ENCODE measurements at places on chromosomes 2 and 18.

GRCh38 chr18:6683112-6683876 is 46.2 kb upstream of the ARHGAP28 start:
- no peak for DNase-seq

- no peak for DNase-seq
These were observed 17.6 kb upstream of the CASP8 start for GRCh38 chr2:201242571-201243277.

DNA sequence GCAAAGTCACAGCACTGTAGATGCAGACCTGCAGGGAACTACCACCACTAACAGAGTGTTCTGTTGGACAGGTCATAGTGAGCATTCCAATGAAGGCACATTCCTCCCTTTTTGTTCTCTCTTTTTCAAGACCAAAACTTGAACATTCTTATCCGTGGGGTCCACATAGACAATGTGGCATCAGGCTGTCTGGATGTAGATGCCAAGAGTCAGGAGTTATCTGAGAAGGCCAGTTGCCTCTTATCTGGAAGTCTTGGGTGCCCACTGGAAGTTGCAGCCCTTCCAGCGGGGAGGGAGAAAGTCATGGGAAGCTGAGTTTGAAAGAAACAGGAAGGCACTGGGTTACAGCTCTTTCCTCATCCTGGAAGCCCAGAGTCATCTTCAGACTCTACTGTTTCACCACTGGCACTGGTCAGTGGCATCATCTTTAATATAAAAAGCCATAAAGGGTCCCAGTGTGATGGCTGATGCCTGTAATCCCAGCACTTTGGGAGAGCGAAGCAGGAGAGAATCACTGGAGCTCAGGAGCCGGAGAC is 61.4 kb downstream of the FAM161A start:
- DNase-seq = no peak

DNA sequence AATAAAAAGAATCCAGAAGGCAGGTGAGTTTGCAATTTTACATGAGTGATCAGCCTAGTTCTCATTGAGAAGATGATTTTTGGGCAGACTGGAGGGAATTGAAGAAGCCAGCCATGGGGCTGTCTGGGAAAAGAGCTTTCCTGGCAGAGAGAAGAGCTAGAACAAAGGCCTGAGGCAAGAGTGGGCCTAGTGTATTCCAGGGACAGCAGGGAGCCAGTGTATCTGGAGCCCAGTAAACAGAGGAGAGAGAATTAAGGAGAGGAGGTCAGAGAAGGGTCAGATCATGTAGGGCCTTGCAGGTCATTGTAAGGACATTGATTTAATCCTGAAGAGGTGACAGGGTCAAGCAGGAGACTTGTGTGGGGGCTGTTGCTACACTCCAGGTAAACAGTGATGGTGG is 195.8 kb downstream of the SATB2 start:
- no peak for DNase-seq

GRCh38 chr2:58845011-58845410 is 603.9 kb upstream of the FANCL start:
- no peak for DNase-seq

GRCh38 chr2:190382851-190383250 is 25.3 kb upstream of the MFSD6 start:
- peak; percentile 31 for DNase-seq

- peak; percentile 25 for DNase-seq
These were observed 185.2 kb upstream of the LRRTM1 start for GRCh38 chr2:80489717-80490116.

GRCh38 chr2:113141451-113141850 is 14.1 kb downstream of the IL1RN start:
- DNase-seq = no peak

- DNase-seq = peak; percentile 44
These were observed 39.4 kb downstream of the CMPK2 start for GRCh38 chr2:6826081-6826913.

GRCh38 chr2:9416267-9416961 is 6.9 kb downstream of the ITGB1BP1 start:
- DNase-seq = no peak

DNA sequence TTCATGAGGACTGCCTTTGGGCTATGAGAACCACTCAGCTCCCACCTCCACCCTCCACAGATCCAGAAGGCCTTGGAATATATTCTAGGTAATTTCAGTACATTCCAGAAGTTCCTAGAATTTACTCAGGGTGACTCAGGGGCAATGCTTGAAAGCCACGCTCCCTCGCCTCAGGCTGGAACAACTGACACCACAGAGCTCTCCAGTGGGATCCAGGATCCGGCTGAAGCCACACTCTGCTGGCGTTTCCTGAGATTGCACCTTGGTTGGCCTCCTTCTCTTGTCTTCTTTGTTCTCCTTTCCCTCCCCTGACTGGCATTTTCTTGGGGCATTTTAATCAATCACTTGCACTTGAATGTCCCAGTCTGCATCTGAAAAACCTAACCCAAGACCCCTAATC is 92.6 kb upstream of the KCNE4 start:
- DNase-seq = peak; percentile 90

- DNase-seq = no peak
These were observed 141.9 kb downstream of the HAUS1 start for GRCh38 chr18:46246101-46246500.

DNA sequence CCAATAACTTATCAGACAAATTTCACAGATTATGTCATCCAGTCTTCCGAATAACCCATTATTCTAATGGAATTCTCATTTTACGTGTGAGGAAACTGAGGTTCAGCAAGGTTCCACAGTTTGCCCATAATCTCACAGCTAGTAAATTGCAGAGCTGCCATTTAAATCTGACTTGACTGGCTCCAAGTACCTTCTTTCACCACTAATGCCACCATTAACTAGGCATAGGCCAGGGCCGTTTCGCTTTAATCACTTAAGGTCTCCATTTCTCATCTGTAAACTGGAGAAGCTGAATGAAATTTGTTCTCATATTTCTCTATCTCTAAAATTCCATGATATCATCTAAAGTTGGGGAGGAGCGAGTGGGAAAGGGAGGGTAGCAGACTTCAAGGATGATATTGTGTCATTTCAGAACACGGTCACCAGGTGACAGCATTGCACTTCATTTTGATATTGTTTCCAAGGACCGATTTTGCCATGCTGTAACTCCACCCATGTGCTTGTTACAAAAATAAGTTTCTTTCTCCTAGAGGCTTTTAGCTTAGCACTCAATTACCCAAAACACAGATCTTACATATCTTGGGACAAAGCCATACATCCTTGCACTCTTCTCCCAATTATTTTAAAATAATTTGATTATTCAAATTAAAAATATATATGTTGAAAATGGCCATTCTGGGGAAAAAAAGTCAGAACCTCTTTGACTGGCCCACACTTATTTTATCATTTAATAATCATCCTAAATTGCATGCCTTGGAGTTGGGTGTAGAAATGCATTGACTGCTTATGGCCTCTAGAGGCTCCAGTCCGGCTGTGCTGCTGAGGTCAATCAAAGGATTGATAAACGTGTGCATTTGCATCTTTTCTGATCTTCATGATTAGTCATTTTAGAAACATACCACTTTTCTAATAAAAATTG is 123.8 kb downstream of the AKAIN1 start:
- DNase-seq = peak; percentile 17

DNA sequence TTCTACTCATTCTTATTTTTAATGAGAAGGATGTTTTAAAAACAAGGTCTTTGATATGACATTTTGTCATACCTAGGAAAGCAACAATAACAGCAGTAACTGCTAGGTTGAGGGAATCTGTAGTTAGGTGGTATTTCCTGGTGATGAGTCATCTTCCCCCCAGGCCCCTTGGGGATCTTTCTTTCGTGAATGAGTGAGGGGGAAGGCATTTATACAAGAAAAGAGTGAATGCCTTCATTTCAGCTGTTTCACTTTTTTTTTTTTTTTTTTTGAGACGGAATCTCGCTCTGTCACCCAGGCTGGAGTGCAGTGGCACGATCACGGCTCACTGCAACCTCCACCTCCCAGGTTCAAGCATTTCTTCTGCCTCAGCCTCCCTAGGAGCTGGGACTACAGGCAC is 108.6 kb downstream of the MAP4K4 start:
- DNase-seq = peak; percentile 81
